ENCODE measurements at places on chromosomes 2 and 18.

DNA sequence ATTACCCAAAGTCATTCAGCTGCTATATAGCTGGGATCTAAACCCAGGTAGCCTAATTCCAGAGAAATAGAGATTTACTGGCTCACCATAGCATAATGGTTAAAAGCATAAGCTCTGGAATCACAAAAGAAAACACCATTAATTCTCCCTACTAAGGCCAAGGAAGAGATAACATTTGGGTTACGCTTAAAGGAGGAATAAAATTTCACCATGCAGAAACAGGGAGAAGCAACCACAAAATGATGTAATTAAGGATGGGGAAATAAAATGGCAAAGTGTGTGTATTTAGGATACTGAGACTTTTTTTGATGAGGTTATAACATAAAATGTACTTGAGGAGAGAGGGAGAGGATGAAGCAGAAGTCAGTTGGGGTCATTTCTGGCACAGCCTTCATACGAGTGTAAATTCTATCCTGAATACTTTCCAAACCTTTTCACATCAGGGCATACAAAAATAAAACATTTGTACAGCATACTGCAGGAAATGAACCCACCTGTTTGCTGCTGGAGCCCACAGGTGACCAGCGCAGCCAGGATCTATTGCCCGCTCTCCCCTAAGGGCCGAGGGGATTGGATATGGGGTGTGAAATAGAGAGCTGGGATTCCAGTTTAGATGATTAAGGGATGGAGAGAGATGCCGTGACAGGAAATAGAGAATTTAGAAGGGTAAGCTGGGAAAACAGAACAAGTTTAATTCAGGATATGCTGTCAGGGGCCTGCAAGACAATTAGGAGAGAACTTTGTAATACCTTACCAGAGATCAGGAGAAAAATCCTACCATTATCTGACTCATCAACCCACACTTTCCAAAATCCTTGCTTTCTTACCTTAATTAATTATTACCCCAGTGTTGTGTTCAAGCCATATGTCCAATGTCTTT is 43.8 kb upstream of the SERTAD2 start:
- DNase-seq = no peak

DNA sequence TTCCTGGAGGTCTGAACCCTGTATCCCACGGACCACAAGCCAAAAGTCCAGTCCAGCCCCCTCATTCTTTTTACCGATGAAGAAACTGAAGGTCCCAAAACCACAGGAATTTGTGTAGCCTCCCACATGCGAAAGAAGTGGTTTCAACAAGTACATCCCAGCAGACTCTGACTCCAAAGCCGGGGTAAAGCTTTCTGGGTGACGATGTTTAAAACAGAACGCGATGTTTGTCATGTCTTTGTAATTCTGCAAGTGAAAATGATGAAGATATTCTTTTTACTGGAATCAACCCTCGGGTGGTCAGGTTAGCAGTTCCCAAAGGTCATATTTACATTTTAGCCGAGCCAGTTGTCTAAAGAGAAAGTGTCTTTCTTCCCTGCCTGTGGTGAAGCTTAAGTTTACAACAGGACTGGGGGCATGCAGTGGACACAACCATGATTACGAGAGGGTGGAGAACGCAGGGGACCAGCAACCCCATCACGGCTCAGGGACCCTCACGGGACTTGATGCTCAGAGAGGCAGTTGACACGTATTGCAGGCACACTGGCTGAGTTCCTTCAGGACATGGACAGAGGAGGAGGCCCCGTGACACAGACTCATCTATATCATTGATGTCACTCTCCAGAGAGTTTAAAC is 17.8 kb upstream of the TMEM131 start:
- DNase-seq = no peak

- DNase-seq = no peak
These were observed 13.3 kb downstream of the BABAM2 start for GRCh38 chr2:27903649-27904404.

GRCh38 chr2:238123991-238124470 is 14.4 kb upstream of the KLHL30 start:
- DNase-seq = no peak

DNA sequence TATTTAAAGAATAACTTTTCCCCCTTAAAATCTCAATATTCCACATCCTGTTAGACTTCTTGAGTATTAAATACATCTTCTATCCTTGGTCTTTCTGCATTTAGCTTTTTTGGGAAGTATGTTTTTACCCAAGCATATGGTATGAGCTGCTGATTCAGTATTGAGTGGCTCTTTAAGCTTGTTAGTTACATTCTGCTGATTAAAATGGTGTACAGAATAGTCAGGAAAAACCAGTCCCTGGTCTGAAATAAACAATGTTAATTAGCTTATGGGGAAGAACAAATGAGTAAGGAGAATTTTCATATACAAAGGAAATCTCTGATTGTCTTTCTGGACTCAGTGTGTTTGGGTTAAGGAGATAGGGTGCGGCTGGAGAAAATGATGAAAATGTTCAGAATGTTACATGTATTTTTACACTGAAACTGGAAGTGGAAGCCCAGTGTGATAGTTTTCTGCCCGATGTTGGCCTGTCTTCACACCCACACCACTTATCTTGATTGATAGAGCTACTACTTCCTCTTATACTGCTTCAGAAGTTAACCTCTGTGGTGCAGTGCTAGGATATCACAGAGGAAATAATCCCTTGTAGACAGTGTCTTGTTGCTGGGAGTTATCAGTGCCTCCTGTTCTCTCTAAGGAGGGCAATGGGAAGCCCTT is 84.0 kb downstream of the MSH2 start:
- no peak for DNase-seq

GRCh38 chr2:12795851-12796250 is 79.1 kb downstream of the TRIB2 start:
- DNase-seq = no peak

DNA sequence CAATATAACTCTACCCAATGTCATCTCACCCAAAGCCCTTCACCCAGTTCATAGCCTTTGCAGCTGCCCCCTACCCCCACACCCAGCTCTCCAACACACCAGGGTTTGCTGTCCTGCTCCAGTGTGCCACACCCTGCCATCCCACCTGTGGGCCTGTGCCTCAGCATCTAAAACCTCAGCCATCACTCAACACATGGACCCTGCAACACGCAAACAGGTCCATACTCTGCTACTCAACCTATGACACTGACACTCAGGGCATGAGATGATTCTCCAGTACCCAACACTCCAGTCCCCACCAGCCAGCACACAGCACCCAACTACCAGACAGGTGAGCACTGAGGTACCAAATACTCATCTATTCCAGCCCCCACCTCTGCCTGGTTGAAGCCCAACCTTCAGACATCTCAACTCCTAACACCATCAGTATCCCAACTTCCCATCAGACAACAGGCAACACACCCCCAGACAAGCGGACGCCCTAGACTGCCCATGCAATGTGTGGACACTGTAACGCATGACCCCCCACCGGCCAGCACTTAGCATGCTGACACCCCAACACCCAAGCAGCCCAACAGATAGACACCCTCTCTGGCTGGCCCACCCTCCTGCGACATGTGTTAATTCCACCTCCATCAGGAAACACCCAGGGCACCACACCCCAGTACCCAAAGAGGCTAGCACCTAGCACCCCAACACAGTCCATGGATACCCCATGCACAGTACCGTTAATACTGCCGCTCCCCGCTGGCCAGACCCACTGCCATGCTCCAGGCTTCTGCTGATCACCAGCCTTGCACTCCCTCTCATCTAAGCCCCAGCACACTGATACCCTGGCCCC is 25.0 kb downstream of the ZAP70 start:
- no peak for DNase-seq

- no peak for DNase-seq
These were observed 175.2 kb downstream of the TNS1 start for GRCh38 chr2:217827430-217828201.

DNA sequence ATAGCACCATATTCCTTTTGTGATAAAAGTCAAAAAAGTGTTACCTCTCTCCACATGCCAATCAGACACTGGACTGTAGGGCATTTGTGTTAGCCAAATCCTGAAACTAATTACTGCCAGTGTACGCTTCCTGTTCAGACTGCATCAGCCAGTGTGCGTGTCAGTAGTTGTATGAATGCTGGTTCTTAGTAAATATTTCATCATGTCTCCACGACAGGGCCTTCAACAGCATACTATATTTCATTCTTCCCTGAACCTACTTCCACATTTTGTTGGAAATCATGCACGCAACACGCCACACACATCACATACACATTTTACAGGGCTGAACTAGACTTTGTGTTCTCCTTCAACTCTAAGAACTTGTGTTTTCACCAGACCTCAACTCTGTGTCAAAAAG is 77.5 kb downstream of the EPB41L3 start:
- no peak for DNase-seq

- DNase-seq = no peak
These were observed 68.5 kb downstream of the SFXN5 start for GRCh38 chr2:73003027-73003426.

GRCh38 chr2:98445177-98445682 is 572 bp downstream of the INPP4A start:
- no peak for DNase-seq

- DNase-seq = no peak
These were observed 256.7 kb upstream of the RBBP8 start for GRCh38 chr18:22676423-22676822.

- no peak for DNase-seq
These were observed 30.3 kb downstream of the KIF1A start for GRCh38 chr2:240789501-240790369.

GRCh38 chr18:56139372-56139771 is 499.0 kb downstream of the TXNL1 start:
- DNase-seq = no peak

DNA sequence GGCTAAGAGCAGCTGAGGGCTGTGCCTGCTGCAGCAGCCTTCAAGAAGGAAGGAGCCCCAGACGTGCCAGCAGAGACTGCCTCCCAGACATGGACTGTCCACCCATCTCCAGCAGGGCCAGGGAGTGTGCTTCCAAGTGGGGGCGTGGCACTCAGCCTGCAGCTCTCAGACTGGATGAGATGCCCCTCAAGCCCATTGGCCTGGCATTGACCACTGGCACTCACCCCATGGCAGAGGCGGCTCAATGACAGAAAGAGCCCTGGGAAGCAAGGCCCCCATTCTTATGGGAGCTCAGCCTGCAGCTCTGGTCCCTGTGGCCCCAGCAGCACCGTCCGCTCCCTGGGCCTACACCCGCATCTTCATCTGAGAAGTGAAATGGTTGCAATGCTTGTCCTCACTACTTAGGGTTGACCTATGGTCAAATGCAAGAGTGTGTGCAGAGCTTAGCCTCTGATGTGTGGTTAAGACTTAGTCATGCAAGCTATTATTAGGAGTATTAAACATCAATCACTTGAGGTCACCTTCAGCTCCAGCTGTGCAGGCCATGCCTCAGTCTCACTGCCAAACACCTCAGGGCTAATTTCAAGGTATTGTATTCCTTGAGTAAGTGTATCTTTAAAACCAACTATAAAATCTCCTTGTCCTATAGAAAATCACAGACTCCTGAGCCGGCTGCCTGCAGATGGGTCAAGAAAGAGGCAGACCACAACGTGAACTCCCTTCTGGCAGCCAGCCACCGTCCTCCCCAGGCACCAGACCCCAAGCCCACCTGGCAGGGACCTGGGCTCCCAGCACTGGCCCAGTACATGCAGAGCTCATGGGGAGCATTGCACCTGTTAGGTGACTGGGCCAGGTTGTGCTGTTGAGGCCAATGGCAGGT is 194.8 kb downstream of the NDUFA10 start:
- DNase-seq = no peak

DNA sequence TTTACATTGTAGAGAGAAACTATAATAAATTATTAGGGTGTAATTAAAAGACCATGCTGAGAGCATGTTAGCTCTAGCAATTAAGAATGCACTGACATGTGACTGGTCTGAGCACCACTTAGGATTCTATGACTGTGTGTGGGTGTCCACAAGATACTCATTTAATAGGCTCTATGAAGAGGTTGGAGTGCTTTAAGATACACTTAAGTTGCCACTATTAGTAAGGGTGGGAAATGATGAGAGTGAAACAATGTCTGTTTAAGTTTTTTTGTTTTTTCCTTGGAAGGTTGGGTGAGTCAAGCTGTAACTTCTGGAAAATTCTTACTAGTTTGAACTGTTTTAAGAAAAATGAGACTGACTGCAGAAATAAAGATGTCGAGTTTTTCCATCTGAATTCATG is 1.8 kb upstream of the FAP start:
- no peak for DNase-seq

- no peak for DNase-seq
These were observed 13.8 kb upstream of the SLC25A52 start for GRCh38 chr18:31774477-31774785.

- no peak for DNase-seq
These were observed 66.8 kb upstream of the SPRED2 start for GRCh38 chr2:65499216-65499615.

- no peak for DNase-seq
These were observed 214.8 kb downstream of the MTX2 start for GRCh38 chr2:176483901-176484568.

DNA sequence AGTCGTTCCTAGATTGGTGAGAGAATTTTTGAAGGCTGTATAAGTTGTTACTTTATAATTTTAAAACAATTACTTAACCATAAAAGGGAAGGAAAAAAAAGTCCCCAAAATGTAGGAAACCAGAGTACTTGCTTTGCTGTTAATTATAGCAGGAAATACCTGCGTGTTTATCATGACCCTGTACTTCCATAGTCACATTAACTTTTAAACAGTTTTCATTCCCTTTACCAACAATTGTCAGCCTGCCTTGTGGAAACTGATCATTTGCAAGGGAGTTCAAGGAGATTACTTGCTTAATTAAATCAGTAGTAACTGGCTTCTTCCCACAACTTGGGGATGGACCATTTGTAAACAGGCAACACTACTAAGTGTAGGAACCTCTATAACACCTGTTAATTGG is 6.4 kb upstream of the ITPRID2 start:
- no peak for DNase-seq

GRCh38 chr18:8474661-8475060 is 134.6 kb upstream of the RAB12 start:
- DNase-seq = no peak

- DNase-seq = no peak
These were observed 82.5 kb upstream of the GULP1 start for GRCh38 chr2:188209218-188209617.

DNA sequence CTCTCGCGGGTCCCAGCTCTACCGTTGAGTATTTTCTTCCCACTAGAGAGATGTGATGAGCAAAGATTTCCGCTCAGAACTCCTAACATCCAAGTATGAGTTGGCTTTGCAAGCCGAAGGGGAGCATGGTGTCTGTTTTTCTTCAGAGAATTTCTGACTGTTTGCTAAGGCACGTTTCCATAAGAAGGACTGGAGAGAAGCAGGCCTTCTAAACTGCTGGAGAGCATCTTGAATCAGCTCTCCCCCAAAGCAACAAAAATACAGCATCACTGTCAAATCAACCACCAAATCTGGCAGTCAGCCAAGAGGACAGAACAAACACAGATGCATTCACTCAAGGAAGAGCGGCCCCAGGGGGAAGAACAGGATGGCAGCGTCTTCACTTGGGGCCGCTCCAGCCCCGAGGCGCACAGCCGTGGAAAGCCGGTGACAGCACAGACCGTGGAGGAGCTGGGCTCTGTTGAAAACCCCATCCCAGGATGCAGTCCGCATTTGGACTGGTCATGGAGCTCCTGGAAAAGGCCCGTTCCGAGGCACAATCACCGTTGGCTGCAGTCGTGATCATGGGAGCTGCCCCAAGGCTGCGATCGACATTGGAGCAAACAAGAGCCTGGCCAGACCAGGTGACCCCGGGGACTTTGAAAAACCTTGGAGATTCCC is 101.4 kb downstream of the NFATC1 start:
- no peak for DNase-seq

GRCh38 chr2:133382566-133382965 is 185.7 kb downstream of the NCKAP5 start:
- DNase-seq = no peak

Measured in effector CD4-positive, alpha-beta T cell (primary cell).